ENCODE measurements at places on chromosomes 6 and 20.

GRCh38 chr6:150567823-150568383, 31.8 kb upstream of the PLEKHG1 start:
- no peak for DNase-seq

DNA sequence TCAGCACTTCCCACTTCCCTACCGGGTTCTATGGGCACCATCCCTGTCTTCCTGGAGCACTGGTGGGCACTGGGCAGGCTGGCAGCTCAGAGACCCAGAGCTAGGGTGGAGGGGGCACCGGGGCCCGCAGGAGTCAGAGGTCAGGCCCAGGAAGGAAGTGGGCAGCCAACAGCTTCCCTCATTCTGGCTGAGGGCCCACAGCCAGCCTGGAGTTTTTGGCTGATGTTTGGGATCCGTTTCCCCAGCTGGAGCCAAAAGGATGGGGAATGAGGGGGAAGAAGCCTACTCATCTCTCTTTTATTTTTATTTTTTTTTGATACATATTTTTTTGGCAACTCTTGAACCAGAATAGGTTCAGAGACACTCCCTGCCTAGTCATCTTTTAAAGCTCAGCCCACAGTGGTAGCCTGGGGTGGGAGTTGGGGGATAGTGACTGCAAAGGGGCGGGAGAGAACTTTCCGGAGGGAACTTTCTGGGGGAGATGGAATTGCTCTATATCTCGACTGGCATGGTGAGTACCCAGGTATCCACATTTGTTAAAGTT, 54.2 kb upstream of the MLN start:
- DNase-seq, result no peak

DNA sequence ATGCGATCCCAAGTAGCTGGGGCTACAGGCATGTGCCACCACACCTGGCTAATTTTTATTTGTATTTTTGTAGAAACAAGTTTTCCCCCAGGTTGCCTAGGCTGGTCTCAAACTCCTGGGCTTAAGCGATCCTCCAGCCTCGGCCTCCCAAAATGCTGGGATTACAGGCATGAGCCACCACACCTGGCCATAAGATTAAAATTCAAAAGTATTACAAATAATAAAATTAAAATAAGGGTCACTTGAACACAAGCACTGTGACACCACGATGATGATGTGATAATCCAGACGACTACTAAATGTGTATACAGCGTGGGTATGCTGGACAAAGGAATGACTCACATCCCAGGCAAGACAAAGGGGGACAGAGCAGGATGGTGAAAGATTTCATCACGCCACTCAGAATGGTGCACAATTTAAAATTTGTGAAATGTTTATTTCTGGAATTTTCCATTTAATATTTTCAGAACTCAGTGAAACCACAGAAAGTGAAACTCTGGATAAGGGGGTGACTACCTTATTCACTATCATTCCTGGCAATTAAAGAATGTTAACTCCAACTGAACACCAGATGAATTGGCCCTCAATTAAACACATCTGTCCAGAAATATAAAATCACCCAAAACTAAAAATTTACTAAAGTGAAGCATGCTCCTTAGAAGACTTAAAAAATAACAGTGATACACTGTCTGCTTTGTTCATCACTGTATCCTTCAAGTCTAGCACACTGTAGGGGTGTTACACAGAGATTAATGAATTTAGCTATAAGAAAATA, 13.1 kb downstream of the B4GALT5 start:
- no peak for DNase-seq

- peak; percentile 92 for DNase-seq
Observed at GRCh38 chr6:56370561-56371211, 123.3 kb upstream of the COL21A1 start.

- DNase-seq, result no peak
Observed at GRCh38 chr6:170433163-170434116, 119.7 kb downstream of the PSMB1 start.

- peak; percentile 23 for DNase-seq
Observed at GRCh38 chr6:111462770-111463391, 20.1 kb downstream of the REV3L start.

- no peak for DNase-seq
Observed at GRCh38 chr6:82779041-82779440, 286.6 kb downstream of the UBE3D start.

DNA sequence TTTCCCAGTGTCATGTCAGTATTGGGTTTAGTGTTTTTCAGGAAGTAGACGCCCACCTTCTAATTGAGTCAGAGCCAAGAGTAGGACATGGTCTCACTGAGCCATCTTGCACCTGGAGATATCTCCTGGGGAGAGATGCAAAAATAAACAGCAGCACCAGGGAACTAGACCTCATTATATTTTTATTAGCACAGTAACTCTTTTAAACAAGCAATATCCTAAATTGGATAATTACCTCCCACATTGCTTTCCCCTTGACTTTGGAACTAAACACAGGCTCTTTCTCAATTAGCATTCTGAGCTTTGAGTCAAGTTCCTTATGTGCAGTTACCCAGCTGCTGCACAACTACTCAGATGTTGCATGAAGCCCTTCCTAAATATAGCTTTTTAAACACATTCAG, 175.4 kb downstream of the IBTK start:
- peak; percentile 49 for DNase-seq

- no peak for DNase-seq
Observed at GRCh38 chr6:164039954-164040375, 625.4 kb downstream of the QKI start.

DNA sequence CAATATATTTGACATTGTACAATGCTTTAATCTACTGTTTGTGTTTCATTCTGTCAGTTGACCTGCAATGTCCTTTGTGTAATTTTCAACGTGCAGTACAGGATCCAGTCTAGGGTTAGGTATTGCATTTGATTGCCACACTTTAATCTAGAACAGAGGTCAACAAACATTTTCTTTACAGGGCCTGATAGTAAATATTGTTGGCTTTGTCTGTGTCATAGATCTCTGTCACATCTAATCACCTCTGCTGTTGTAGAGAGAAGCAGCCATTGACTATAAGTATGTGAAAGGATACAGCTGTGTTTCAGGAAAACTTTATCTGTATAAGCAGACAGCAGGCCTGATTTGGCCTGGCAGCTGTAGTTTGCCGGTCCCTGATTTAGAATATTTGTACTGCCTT, 39.3 kb downstream of the ATRN start:
- DNase-seq, result no peak

- no peak for DNase-seq
Observed at GRCh38 chr6:1614448-1615150, 4.9 kb downstream of the FOXC1 start.

DNA sequence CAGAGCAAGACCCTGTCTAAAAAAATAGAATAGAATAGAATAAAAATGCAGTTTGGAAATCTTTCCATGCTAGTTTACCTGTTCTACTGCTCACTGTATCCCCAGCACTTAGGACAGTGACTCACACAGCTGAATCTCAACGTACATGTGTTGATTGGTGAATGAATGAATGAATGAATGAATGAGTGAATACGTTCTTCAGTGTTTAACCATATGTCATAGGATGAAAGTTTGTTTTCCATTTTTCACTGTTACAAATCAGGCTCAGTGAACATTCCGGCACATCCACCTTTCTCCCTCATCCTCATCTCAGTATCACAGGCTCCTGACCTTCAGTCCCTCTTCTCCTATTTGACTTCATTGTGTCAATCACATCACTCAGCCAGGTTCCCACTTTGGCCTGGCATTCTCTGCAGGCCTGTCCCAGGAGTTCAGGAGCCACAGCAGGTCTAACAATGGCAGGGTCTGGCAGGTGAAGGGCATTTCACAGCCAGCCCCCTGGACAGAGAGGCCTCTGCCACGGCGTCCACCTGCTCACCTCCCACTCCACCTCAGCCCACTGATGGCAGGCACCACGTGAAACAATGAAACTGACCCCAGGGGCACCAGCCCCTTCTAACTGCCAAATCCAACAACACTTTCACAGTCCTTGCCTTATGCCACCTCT, 7.9 kb downstream of the ZC3H12D start:
- no peak for DNase-seq

DNA sequence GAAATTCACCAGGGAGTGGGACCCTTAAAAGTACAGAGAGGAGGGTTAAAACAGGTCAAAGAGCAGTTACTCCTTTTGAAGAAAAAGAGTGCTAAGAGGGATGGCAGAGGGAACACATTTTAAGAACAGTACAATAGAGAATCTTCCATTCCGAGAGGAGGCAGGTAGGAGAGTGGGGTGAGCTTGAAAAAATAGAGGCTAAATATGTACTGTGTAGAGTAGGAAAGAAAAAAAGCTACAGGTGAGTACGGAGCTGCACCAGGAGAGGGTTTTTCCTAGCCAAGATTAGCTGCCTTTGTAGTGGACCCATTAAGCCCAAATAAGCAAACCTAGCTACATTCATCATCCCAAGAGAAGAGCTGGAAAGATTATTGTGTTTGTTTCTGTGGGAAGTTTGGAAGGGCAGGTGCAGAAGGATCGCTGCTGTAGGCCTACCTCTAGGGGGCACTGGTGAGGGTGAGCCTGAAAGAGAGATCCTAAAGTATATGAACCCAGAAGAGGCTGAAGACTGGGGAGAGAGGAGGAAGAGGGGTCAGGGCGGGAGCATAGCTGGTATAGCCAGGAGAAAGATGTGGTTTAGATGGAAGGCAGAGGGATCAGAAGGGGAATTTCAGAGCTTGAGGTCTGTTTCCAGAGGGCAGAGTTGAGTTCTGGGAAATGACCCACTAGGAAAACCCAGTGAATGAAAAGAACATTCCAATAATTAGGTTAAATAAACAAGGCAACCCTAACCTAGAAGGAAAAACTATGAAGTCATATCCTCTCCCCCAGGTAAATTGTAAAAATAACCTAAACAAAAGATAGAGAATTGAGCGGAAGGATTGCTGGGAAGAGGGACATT, 50.2 kb upstream of the HINT3 start:
- DNase-seq, result no peak

DNA sequence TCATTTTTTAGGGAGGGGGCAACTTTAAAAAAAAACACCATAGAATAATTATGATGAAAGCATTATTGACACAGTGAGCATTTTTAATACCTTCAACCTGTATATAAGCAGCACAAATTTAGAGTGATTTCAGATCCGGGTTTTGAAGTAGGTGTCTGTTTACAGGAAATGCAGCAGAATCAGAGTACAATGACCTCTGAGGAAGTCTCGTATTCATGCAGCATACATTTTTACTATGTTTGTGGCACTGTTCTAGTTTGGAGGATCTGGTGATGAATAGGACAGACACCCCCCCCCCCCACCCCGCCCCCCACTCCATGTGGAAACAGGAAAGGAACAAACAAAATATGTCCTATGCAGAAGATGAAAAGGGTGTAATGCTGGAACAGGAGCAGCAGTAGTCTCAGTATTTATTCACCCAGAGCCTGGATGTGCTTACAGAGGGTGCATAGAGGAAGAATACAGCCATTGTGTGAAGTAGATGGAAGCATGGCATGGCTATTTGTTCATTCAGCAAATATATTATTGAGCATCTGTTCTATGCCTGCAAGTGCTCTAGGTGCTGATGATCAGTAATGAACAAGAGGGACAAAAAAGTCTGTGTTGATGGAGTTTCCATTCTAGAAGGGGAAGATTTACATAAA, 19.7 kb downstream of the VAPB start:
- DNase-seq, result peak; percentile 83

- DNase-seq, result no peak
Observed at GRCh38 chr6:96304997-96305396, 216.6 kb upstream of the UFL1 start.

DNA sequence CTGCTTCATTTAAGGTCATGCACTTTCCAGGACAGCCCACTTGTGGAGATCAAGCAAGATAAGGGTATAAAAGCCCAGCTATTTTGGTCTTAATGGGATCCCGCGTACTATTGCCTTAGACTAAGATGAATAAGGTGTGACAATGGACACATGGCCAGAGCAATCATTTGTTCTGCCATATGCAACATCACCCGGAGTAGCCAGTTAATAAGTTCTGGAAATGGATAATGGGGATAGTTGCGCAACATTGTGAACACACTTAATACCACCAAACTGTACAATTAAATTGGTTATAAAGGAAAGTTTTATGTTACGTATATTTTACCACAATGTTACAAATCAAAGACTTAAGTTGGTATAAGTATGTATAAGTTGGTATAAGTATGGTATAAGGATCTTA, 674.5 kb downstream of the HDGFL1 start:
- no peak for DNase-seq

- DNase-seq, result no peak
Observed at GRCh38 chr6:5068153-5068751, 16.9 kb upstream of the PPP1R3G start.

DNA sequence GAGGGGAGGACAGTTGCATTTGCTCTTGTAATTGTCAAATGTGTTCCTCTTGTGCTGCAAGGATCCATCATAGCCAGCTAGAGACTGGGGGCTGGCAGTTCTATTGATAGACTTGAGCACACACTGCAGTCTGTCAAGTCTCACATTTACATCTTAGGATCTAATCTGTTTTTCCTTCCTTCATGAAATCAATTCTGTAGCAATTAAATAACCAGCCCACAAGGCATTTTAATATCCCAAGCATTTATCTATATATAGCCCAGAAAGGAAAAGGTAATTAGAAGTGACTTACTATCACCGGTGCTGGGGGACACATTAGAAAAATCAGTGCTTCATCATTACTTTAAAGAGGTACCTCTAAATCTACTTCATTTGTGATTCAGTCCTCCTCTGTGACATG, 143.0 kb upstream of the STXBP5 start:
- DNase-seq, result no peak

DNA sequence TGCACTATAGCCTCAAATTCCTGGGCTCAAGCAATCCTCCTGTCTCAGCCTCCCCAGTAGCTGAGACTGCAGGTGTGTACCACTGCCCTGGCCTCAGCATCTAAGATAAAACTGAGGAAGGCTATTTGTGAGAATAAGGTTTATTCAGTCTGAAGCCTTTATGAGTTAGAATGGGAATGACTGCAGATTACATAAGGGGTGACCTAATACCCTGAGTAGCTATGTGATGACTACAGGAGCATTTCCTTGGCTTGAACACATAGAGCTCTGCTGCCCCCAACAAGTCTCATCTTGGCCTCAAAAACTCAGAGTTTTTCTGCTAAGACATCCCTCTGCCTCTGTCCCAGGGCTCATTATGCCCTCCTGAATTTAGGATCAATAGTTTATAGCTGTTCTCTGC, 7.6 kb downstream of the GSS start:
- no peak for DNase-seq

DNA sequence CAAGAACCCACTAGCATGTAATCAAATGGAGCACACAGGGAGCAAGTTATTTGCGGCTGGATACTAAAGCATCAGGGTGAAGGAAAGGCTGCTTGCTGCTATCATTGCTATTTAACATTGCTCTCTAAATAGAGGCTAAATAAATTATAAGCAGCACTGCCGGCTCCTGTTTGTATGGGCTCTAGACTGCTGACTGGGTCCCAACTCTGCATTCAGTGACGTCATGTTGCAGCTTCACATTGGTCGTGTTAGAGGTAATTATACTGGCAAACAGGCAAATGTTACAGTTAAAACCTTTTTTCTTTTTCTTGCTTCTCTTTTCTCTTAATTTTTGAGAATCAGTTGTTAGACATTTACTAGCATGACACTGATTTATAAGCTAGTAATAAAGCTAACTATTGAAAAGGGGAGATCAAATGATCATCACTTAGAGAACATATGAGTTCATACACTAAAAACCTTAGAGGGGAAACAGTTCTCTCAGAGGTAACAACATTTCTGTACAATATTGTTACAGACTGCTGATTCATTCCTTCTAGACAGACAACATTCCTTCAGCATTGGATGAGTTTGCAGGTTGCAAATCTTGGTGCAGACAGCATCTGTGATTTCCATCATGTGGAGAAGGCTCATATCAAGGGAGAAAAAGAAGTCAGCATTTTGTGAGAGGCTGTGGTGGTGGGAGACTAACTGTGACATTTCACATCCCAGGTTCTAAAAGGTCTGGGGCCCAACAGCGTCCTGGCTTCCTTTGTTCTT, 15.9 kb downstream of the RFPL4B start:
- DNase-seq, result no peak
